ENCODE measurements at places on chromosomes 5 and 9.

GRCh38 chr9:126395439-126396212 is 69.0 kb downstream of the MVB12B start:
- DNase-seq: no peak

DNA sequence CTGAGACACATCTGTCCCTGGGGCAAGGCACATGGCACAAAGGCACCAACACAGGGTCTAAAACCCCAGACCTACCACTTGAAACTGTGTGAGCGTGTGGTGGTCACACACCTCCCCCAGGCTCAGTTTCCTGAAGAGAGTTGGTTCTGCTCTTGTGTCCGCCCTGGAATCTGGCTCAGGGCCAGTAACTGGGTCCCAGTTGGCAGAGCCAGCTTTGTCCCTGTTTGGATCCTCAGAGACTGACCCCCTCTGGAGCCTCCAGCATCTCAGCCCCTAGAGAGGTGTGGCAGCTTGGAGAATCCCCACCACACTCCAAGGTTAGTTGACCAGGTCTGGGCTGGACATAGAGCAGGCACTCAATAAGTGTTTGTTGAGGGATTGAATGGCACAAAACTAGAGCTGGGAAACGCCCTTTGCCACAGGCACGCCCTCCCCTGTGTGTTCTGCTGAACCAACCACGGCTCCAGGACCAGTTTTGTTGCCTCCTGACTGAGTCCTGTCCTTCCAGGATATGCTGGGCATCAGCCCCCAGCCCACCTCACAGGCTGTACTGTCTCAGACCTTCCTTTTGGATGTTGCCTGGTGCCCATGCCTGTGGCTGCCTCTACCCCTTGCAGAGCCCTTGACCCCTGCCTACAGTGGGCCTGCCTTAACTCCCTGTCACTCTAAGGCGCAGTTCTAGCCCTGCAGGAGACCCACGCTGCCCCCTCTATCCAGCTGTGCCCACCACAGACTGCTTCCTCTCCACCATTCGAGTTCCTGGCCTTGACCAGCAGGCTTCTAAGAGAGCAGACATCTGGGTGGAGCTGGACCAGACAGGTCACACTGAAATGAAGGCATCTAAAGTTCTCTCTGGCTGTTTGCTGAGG is 3.8 kb upstream of the PDLIM4 start:
- DNase-seq: no peak

GRCh38 chr9:107929443-107929842 is 439.9 kb upstream of the KLF4 start:
- DNase-seq: peak; percentile 41

- no peak for DNase-seq
Observed at GRCh38 chr9:77975036-77975435, 56.6 kb downstream of the GNAQ start.

DNA sequence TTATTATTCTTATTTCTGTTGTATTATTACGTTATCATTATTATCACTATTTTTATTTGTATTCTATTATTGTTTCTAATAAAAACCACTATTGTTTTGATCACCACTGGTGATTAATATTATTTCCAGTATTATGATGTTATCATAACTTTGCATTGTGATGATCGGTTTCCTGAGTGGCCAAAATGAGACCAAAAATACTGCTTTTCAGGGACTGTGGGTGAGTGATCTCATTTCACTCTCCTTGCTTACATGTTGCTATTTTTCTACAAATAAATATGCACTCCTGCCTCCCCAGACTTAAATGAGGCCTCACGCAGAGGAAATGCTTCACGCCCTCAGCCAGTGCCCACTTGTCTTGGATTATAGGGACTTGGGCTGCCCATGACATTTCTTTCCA is 78.4 kb downstream of the LRSAM1 start:
- DNase-seq: no peak

GRCh38 chr9:34403554-34404380 is 27.1 kb upstream of the MYORG start:
- peak; percentile 51 for DNase-seq

GRCh38 chr5:14853685-14854084 is 17.9 kb downstream of the ANKH start:
- no peak for DNase-seq

DNA sequence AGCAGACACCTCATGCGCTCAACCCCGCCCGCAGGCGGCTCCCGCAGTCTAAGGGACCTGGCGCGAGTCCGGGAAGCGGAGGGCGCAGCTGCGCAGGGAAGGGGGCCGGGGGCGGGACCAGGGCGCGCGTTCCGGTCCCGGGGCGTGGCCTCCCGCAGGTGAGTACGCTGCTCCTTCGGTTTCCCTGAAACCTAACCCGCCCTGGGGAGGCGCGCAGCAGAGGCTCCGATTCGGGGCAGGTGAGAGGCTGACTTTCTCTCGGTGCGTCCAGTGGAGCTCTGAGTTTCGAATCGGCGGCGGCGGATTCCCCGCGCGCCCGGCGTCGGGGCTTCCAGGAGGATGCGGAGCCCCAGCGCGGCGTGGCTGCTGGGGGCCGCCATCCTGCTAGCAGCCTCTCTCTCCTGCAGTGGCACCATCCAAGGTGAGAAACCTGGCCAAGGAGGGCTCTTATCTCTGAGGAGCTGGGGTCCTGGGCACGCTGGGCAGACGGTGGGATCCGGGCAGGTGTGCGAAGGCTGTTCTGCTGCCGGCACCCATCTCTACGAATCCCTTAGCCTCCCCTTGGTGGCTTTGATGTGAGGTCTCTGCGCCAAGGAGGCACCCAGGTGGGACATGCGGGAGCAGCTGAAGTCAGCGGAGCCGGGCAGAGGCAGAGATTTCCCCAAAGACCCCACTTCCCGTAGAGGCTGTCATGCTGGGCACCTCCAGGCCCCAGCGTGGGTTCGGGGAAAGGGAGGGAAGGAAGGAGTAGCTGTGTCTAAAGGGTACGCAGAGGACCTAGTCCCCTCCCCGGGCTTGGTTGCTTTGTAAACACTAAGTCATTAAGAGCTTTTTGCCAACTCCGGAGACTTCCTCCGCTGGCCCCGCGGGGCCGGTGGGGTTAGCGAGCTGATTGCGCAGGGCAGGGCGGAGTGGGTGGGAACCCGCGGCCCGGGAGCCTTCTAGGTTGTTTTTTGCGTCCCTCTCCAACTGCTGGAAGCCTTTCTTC is at the start of gene F2RL1:
Gene F2RL1 (plus strand): TSS at position 187 of the 988 bp plus-strand sequence. CDS start 153 bp downstream, at position 340.
- DNase-seq: peak; percentile 24

- DNase-seq: no peak
Observed at GRCh38 chr5:90941002-90941720, 382.6 kb downstream of the ADGRV1 start.

DNA sequence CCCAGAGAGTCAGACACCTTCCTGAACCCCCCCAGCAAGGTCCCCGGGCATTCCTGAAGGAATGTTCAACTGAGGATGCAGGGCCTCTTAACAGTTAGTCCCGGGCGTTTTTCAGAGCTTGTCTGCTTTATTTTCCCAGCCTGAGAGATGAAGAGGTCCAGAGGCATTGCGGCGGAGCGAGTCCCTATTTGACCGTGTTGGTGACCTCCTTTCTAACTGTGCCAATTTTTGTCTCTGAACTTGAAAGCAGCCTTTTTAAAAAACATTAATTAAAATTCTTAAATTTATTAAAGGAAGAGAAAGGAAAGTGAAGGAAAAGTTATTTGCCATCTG is 433 bp upstream of the PTAR1 start:
- no peak for DNase-seq

DNA sequence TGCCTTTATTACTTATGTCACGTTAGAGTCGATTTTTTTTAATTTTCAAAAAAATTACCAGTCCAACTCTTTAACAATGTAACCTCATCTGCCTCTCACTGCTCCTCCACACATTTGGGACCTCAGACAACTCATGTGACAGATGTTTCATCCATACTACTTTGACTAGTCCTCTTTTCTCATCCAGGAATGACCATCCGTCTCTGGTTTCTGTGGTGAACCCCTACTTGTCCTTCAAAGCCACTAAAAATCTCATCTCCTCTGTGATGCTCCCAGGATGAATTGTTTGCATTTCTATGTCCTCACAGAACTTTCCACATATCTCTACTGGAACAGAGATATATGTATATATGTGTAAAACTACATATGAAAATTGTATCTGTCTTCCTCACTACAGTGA is 149.8 kb upstream of the ZNF462 start:
- DNase-seq: no peak
